Stimulated activated CD4-positive, alpha-beta T cell treated with anti-CD3 and anti-CD28 coated beads, Interleukin-1b, Interleukin-23, amount 100 ng/mL, for 1 hour (primary cell): ENCODE measurements at places on chromosomes 3 and 15.

GRCh38 chr3:49465270-49466034 lies 4.6 kb upstream of the DAG1 start:
- no peak for DNase-seq

DNA sequence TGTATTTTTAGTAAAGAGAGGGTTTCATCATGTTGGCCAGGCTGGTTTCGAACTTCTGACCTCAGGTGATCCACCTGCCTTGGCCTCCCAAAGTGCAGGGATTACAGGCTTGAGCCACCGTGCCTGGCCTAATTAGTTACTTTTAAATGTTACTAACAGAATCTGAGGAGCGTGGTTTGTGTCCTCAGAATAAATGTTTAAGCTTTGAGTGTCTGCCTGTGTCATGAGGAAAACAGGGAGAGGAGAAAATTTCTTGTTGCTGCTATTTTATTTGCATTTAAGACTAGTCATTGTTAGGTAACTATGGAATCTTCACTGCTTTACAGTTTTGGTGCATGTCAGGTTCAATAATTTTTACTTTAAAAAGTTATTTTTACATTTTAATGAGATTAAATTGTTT lies 68.8 kb downstream of the TCF12 start:
- DNase-seq = no peak

GRCh38 chr3:125125821-125126245 lies 70.0 kb upstream of the HEG1 start:
- DNase-seq = no peak

- no peak for DNase-seq
Measured at GRCh38 chr3:25151281-25151902, 276.7 kb upstream of the RARB start.

GRCh38 chr3:110568246-110568645 lies 503.4 kb upstream of the NECTIN3 start:
- no peak for DNase-seq

DNA sequence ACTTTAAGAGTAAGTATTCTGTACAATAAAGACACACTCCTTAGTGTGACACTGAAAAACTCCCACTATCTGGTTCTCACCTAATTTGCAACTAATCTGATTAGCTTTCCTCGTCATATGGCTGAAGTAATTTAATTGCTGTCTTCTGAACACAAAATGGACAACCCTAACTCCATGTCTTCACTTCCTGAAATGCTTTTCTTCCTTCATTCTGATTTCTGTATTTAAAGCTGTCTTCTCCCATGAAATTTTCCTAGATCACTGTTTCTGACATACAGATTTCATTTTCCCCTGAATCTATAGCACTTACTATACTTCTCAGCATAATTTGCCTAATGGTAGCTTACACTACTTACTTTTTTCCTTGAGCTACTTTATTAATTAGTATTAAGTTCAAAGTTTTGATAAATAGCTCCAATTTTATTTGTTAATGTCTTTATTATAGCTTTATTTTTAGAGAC lies 6.3 kb downstream of the CCPG1 start:
- no peak for DNase-seq

GRCh38 chr3:63047068-63047467 lies 171.9 kb upstream of the CADPS start:
- no peak for DNase-seq

DNA sequence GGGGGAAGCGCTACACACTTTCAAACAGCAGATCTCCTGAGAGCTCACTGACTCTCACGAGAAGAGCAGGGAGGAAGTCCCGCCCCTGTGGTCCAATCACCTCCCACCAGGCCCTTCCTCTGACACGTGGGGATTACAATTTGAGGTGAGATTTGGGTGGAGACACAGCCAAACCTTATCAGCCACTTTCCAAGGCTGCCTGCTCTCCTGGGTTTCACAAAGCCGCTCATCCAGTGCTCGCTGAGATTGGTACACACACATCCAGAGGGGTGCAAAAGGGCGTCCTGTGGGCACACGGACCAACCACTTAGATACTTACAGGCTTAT lies 23.1 kb downstream of the XXYLT1 start:
- no peak for DNase-seq

GRCh38 chr15:65421360-65422215 lies 1.2 kb downstream of the IGDCC4 start:
- no peak for DNase-seq

DNA sequence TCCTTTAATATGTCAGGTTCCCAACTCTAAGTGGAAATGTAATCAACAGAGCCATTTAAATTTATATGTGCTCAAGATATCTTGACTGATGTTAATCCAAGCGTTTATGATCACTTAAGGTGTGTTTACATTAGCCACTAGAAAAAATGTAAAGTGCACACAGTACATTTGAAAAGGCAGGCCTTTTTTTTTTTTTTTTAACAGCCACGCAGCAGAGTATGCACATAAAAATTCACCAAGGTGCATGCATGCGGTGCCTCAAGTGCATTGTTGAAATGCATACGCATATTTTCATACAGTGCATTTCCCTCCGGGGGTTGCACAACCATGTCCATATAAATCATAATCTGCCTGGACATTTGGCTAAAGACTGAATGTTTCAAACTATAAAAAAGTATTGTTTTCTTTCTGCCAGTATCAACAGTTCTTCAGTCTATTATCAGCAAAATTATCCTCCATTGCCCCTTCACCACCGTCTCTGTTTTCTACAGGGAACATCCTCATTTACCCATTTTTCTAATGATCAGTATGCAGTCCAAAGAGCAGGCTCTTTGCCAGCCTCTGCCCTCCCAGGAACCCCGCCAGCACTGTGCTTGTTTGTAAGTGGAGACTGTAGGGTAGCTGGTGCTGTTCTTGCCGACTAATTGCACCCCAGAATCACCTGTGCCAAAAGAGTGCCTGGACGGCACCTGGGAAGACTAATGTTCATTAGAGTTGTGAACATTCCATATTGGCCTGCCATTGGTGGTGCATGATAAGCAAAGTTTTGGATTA lies 611.2 kb upstream of the CFAP20DC start:
- no peak for DNase-seq

DNA sequence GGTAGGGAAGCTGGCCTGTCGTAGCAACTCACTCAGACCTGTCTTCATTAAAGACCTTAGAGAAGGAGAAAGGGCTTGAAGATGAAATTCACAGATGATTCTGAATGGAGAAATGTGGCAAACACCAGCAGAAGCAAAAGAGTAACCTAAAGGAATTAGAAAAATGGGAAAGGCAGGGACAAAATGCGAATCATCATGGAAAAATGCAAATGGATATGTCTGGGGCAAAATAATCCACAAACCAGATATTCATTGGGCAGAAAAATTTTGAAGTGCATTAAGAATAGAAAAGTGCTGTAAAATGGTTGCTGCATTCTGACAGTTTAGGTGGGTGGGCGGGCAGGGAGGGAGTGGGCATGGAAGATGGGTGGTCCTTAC lies 156.9 kb upstream of the RASGRP1 start:
- no peak for DNase-seq

- no peak for DNase-seq
Measured at GRCh38 chr3:359672-360071, 163.1 kb downstream of the CHL1 start.

DNA sequence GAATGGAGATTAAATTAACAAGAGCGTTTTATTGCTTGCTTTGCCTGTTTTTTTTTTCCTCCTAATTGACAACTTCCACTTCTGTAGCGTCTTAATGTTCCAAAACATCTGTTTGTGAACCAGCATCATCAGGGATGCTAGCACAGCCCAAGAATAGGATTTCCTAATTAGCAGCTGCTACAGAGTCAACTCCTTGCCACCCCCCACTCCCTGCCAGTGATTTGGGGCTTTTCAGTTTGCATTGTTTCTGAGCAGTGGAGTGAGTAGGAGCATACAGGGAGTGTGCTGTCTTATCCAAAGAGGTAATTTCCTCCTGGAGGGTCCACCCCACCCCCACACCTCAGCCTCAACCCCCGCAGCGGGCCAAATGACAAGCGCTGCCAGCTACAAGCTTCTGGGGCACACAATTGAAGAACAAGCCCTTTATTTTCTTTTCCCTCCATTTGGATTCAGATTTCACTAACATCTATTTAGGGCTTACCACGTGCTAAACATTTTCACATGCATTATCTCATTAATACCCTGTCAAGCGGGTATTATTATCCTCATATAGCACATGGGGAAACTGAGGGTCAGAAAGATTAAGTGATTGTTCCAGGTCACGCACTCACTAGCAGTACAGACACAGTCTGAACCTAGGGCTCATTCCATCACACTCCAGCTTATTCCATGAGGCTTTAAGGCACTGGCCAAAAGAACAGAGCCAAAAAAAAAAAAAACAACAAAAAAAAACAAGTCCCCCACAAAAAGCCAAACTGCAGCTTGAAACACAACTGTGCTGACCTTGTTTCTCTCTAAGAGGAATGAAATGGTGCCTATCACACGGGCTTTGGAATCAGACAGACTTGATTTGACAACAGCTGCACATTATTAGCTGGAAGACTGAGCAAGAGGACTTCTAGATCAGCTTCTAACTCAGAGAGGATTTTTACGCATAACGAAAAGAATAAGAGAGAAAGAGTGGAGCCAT lies 16.4 kb downstream of the HEG1 start:
- no peak for DNase-seq
